ENCODE measurements at places on chromosomes 3 and 15. TPM values are rescaled to one million over a fixed set of nuclear protein-coding genes. Genes with fewer than 3 reads are reported as not detected.

The CCRL2 gene
- 11.9 TPM for total RNA-seq

The SLC2A2 gene
- not detected for total RNA-seq

DNA sequence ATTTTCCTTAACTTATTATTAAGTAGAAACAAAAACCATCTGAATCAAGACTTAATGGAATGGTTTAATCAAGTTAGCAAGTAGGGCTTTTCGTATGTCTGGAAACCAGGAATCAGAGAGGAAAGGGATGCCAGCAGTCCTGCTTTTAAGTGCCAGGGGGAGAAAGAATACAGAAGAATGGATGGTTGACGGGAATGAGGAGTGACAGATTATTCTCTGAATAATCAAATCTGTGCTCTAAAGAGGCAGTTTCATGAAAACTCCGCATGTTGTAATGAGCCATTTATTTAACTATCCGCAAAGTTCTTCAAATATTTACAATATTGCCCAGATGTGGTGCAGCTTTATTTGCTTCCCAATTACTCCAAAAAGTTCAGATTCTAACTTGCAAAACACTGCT is 103.0 kb downstream of the CTNNB1 start:
- H3K4me3 ChIP-seq = no peak overlapping the region
- H3K4me1 ChIP-seq = no peaks in the 10 kb centered on the region
- no peaks in the 10 kb centered on the region for H3K36me3 ChIP-seq
- H3K27ac ChIP-seq = no peak overlapping the region
- no peak for DNase-seq

The ZNF385D gene
- not detected for total RNA-seq

The CYP19A1 gene
- 1.0 TPM for total RNA-seq

The TRPM1 gene
- 0.06 TPM for total RNA-seq

DNA sequence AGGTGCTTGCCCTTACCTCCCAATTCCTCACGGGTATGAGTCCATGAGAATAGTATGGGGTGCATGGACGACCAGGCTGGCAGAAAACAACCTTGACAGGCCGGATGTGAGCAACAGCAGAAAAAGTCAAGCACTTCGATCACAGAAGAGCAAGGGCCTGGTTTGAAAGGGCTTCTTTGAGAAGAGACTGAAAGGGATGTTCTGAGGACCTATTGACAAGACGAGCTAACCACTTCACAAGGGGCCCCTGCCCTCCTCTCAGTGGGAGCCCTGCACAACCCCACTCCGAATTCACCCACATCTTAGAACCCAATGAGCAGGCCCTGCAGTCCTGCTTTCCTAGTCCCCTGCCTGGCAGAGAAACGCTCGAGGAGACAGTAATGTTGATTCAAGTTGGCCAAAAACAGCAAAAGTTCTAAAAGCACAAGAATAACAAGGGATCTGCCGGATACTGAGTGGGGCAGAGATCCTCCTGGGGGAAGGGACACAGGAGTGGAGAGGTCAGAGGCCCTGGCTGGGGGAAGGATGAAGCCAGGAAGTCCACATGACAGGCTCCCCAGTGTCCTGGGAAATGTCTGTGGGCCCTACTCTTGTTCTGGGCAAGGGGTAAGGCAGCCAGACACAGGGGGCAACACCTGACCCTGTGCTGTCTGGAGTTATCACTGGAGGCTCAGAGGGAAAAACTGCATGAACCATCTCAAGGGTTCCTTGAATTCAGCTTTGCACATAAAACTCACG is 14.8 kb upstream of the CX3CR1 start:
- DNase-seq = no peak
- H3K27me3 ChIP-seq = peaks cover 10% of the 10 kb centered on the region
- H3K4me3 ChIP-seq = no peak overlapping the region
- peaks cover 13% of the 10 kb centered on the region for H3K36me3 ChIP-seq
